ENCODE measurements at places on chromosomes 5 and 9.

GRCh38 chr5:126100767-126101166 is 322.4 kb upstream of the GRAMD2B start:
- DNase-seq: no peak

DNA sequence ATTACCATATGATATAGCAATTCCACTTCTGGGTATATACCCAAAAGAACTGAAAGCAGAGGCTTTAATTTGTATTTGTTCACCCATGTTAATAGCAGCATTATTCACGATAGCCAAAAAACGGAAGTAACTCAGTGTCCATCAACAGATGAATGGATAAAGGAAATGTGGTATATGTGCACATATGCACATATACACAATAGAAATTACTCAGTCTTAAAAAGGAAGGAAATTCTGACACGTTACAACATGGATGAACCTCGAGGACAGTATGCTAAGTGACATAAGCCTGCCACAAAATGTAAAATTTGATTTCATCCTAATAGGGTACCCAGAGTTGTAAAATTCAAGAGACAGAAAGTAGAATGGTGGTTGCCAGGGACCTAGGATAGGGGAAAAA is 54.9 kb downstream of the NUP155 start:
- DNase-seq: no peak

DNA sequence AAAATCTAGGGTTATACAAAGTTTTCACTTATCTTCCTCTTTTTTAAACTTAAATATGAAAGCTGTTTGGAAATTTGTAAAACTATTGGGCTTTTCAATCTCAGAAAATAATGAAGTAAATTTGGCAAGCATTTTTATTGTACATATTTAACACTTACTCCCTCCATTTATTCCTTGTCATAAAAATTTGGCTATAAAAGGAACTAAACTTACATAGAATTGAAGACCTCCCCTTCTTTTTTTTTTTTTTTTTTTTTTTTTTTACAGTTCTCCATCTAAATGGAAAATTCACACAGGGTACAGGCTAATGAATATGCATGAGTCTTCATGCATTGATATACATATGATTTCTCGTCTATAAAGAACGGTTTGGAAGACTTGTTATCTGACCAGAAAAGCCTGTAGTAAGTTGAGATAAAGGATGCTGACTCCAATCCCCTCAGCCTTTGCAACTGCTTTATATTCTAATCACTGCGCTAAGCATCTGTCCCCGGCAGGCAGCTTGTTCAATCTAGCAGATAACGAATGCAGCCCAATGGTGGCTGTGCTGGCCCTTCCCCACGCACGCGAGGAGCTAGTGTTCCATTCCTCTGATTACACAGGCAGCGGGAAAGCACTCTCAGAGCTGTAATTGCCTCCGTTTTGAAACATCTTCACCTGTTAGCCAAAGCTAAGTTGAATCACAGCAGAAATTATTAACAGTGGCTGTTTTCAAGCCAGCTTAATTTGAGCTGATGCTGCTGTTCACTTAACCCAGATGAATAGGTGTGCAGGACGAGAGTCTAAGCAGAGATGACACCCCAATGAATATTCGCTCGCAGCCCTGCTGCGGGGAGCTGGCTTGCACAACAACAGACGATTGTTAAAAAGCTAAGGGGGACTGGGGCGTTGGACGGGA is 453.8 kb upstream of the ZNF608 start:
- no peak for DNase-seq

GRCh38 chr9:133393399-133393798 is 17.2 kb downstream of the STKLD1 start:
- DNase-seq: no peak

DNA sequence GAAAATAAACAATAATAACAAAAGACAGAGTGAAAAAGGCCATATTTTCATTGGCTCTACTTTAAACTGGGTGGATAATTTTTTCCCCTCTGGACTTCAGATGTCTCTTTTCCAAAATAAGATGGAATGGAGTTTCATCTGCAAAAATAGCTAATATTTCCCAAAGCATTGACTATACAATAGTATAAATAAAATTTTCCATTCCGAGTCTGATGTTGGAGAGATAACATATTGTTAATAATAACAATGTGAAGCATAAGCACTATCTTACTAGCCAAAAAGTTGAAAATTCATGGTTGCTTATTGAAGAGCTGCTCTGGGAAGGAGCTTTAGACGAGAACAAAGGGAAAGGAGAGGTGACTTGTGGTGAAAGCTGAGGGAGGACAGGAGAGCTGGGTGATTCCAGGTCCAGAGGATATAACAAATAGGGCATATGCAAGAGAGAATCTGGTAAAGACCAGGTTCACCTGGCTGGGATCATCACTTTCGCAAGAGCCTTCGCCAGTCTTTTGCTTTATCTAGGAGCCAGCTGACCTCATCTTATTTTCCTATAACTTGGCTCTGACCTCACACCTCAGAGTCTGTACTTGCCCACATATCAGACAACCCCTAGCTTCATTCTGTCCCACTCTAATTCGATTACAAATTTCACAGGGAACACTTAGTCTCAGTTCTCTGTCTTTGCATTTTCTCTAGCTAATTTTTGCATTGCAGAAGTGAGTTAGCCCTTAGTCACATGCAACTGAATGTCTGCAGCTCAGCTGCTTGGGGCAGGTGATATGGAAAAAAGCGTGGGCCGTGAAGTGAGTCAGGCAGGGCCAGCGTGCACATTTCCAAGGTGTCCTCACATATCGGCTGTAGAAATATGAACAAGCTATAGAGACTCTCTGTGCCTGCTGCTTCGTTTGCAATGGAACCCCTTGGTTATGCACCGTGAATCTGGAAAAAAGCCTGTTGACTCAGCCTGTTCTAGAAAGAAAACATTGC is 7.6 kb upstream of the ZNF474 start:
- DNase-seq: no peak

DNA sequence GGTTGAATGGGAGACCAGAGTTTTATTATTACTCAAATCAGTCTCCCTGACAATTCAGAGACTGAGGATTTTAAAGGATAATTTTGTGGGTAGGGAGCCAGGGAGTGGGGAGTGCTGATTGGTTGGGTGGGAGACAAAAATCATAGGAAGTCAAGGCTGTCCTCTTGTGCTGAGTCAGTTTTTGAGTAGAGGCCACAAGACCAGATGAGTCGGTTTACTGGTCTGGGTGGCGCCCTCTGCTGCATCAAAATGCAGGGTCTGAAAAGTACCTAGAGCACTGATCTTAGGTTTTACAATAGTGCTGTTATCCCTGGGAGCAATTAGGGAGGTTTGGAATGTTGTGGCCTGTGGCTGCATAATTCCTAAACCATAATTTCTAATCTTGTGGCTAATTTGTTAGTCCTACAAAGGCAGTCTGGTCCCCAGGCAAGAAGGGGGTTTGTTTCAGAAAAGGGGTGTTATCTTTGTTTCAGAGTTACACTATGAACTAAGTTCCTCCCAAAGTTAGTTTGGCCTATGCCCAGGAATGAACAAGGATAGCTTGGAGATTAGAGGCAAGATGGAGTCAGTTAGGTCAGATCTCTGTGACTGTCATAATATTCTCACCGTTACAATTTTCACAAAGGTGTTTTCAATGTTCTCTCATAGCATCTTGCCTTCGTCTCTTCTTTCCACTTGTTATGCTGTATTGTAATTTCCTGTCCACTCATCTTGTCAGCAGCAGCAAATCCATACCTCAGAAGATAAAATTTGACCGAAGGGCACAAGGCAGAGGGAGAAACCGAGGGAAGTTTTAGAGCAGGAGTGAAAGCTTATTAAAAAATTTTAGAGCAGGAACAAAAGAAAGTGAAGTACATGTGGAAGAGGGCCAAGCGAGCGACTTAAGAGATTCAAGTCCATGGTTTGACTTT is 59.2 kb upstream of the CLINT1 start:
- peak; percentile 84 for DNase-seq

- DNase-seq: no peak
Measured at GRCh38 chr5:12623408-12623807, 719.2 kb upstream of the CTNND2 start.

- no peak for DNase-seq
Measured at GRCh38 chr5:126464016-126464415, 40.8 kb downstream of the GRAMD2B start.

GRCh38 chr5:61362796-61363368 is 30.8 kb downstream of the ZSWIM6 start:
- DNase-seq: no peak

- DNase-seq: no peak
Measured at GRCh38 chr9:96171728-96172127, 130.2 kb downstream of the HSD17B3 start.

GRCh38 chr5:122120957-122121356 is 8.4 kb upstream of the ZNF474 start:
- no peak for DNase-seq

- DNase-seq: no peak
Measured at GRCh38 chr5:107428303-107428813, 242.4 kb downstream of the EFNA5 start.

DNA sequence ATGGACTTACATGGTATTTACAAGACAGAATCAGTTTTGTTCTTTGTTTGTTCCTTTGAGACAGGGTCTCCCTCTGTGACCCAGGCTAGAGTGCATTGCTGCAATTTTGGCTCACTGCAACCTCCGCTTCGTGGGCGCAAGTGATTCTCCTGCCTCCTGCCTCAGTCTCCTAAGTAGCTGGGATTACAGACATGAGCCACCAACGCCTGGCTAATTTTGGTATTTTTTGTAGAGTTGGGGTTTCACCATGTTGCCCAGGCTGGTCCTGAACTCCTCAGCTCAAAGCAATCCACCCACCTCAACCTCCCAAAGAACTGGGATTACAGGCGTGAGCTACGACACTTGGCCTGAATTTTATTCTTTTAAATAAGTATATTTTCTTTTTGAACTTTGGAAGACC is 27.6 kb downstream of the RAB24 start:
- no peak for DNase-seq

- no peak for DNase-seq
Measured at GRCh38 chr9:78383130-78383529, 86.2 kb downstream of the PSAT1 start.

DNA sequence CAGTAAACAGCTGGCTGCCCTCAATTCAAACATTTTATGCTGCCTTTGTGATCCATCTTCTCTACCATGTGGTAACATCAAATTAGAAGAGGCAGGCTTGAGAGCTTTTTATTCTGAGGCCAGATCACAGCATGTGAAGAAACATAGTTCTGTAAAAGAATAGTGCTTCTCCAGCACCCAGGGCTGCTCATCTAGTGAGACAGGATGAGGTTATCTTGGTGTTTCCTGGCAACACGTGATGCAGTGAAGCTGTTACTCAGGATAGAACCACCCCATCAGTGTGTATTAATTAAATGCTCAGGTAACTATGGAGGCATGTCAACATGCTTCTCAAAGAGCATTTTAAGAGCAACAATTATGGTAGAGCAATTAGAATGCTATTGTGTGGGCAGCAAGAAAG is 400.5 kb upstream of the ACO1 start:
- DNase-seq: no peak

DNA sequence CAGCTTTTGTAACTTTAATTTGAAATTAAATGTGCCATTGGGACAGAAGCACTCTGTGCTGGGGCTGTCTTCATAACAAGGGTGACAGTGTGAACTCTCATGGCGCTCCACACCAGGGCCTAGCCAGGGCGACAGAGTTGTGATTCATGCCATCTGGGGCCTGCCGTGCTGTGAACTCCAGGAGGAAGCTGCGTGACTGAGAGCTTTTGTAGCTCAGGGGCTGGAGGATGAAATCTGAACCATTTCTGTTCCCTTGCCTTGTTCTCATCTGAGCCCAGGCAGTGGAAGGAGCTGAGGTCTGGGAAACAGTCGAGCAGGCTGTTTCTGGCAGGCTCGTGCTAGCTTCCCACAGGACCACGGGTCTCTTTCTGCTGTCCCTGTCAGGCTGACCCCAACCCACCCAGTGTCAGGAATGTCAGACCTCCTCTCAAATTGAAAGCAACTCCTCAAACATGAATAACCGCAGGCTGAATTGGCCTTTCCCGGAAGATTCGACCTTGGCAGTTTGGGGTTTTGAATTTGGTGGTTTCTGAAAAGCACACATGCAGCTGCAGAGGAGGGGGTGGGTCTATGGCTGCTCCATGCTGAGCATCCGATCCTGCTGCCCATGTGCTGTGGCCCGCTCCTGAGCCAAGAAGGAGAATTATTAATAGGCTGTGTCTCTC is 69.2 kb upstream of the RPS23 start:
- DNase-seq: no peak

Measured in activated CD4-positive, alpha-beta T cell treated with anti-CD3 and anti-CD28 coated beads, Interleukin-2, amount 50 U/mL, for 48 hours (primary cell).